Activated naive CD8-positive, alpha-beta T cell treated with anti-CD3 and anti-CD28 coated beads for 36 hours (primary cell): ENCODE measurements at places on chromosomes 13 and 19. TPM values are rescaled to one million over a fixed set of nuclear protein-coding genes. Genes with fewer than 3 reads are reported as not detected.

The PLVAP gene
- total RNA-seq = not detected

The ZNF829 gene
- total RNA-seq = 8.4 TPM

The FXYD3 gene
- not detected for total RNA-seq

- peaks cover 9% of the 10 kb centered on the region for H3K4me1 ChIP-seq
- H3K4me3 ChIP-seq = no peak overlapping the region
- no peak overlapping the region for H3K27ac ChIP-seq
- no peaks in the 10 kb centered on the region for H3K27me3 ChIP-seq
Measured at GRCh38 chr13:113820813-113821651, 42.8 kb downstream of the GAS6 start.

GRCh38 chr19:50827476-50827875 lies 3.9 kb upstream of the KLK1 start:
- no peaks in the 10 kb centered on the region for H3K4me1 ChIP-seq
- H3K36me3 ChIP-seq = no peaks in the 10 kb centered on the region
- peaks cover 56% of the 10 kb centered on the region for H3K27me3 ChIP-seq
- H3K27ac ChIP-seq = no peak overlapping the region
- no peak overlapping the region for H3K4me3 ChIP-seq

GRCh38 chr19:53795019-53795418 lies 29.1 kb downstream of the NLRP12 start:
- no peaks in the 10 kb centered on the region for H3K27me3 ChIP-seq
- H3K36me3 ChIP-seq = no peaks in the 10 kb centered on the region
- no peak overlapping the region for H3K27ac ChIP-seq
- H3K4me1 ChIP-seq = peaks cover 2% of the 10 kb centered on the region
- no peak overlapping the region for H3K4me3 ChIP-seq
